ENCODE measurements at places on chromosomes 13 and 19.

GRCh38 chr19:6753178-6754031, 13.8 kb downstream of the SH2D3A start:
- DNase-seq = peak; percentile 59

DNA sequence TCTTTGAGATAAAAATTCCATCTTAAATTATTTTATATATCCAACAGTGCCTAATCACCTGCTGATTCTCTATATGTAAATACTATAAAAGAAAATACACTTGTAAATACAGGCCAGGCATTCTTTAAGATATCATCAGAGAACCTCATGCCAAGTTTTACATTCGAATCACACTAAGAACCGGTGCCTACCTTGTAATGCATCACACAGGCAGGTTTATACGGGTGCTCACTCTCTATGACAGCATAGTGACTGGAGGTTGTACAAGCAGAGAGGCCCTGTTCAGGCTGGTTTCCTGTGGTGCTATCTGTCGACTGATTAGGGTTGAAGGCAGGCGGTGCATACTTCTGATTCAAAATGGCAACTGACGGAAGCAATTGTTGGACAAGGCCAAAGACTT, 141.3 kb upstream of the FBXL3 start:
- no peak for DNase-seq

GRCh38 chr13:45434556-45435371, 16.6 kb upstream of the SLC25A30 start:
- DNase-seq = no peak

DNA sequence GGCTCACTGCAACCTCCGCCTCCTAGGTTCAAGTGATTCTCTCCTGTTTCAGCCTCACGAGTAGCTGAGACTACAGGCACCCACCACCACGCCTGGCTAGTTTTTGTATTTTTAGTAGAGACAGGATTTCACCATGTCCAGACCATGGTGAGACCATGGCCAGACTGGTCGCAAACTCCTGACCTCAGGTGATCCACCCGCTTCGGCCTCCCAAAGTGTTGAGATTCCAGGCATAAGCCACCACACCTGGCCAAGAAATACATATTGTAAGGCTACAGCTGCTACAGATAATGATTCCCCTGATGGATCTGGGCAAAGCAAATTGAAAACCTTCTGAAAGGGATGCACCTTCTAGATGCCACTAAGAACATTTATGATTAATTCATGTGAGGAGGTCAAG, 17.8 kb downstream of the PLPP2 start:
- no peak for DNase-seq

- DNase-seq = peak; percentile 46
Observed at GRCh38 chr19:51690454-51691073, 2.6 kb upstream of the SPACA6 start.

DNA sequence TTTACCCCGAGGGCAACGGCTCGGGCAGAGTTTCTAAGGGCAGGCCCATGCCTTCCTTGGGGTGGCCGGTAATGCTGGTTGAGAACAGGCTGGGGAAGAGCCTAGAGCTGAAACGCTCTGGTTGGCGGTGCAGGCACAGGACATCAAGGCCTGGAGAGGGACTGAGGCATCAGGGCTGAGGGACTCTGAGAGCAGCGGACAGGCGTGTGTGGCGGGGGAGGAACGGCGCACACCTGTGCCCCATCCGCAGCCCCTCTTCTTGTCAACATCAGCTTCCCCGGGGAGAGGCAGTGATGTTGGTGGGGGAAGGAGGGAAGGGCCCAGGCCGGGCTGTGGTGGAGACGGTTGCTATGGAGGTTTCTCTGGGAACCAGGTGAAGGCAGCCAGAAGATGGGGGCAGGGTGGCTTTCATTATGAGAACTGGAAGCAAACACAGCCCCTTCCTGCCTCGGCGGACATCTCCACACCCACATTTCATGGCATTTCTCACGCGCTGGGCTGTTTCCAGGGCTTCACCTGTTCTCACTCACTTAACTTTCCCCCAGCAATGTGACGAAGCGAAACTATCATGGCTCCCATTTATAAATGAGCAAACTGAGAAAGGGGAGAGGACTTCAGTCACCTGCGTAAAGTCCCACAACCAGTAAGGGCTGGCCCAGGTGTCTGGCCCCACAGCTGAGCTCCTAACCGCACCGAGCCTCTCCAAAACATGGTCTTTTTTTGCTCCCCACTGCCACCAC, 8.2 kb upstream of the ATF5 start:
- DNase-seq = no peak

- no peak for DNase-seq
Observed at GRCh38 chr19:20315543-20315942, 148.5 kb downstream of the ZNF486 start.

GRCh38 chr19:27972291-27973040, 1240.5 kb downstream of the UQCRFS1 start:
- DNase-seq = no peak
